Posterior cingulate gyrus (tissue), 11 donors: ENCODE measurements at places on chromosomes 11 and 22.
A peak's percentile ranks its signal among the peaks of the same experiment; 100 is the strongest.

GRCh38 chr11:11579012-11579988 lies 42.5 kb downstream of the GALNT18 start:
- peak; percentile 86 for DNase-seq

- DNase-seq = no peak
These were observed 112.9 kb upstream of the DDI1 start for GRCh38 chr11:103923451-103923931.

DNA sequence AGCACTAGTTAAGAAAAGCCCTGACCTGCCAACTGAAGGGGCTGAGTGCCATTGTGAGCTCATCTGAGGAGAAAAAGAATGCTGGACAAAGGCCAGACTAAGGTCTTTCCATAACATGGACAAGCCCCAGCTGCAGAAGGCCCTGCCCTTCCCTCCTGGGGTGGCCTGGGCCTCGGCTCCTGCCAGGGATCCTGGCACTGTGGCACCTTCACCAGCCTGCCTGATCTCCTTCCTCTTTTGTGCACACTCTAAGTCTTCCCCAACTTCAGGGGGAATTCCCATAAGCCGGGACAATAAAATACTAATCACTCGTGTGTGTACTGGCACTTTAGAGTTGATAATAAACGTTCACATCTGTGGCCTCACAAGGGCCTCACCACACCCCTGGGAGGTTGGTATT lies 9.9 kb downstream of the TMPRSS13 start:
- DNase-seq = no peak

DNA sequence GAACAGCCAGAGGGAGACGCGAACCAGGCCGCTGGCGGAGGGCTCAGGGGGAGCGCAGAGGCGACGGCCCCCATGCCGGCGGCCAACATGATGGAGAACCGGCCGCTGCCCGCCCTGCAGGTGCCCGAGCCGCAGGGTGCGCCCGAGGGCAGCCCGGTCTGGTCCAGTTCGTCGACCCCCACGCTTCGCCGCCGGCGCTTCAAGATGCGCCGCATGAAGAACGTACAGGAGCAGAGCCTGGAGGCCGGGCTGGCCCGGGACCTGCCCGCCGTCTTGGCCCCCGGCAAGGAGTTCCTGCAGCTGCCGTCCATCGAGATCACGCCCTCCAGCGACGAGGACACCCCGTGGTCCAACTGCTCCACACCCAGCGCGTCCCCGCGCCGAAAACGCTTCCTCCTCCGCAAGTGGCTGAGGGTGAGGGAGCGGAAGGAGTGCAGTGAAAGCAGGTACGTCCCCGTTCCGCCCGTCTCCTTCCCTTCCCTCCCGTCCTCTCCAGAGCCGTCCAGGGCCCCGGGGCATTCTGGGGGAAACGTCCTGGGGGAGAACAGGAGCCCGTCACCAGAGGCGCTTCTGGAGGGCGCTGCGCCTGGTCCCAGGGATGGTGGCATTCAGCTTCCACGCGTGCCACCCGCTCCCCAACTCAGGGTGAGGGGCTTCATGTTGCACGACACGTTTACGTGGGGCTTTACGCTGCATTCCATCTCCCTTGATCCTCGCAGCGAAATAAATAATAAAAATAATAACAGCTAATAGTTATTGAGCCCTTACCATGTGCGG lies 840 bp downstream of the GRAMD1B start:
- peak; percentile 90 for DNase-seq

- DNase-seq = no peak
These were observed 696.3 kb downstream of the DLG2 start for GRCh38 chr11:84930863-84931262.

DNA sequence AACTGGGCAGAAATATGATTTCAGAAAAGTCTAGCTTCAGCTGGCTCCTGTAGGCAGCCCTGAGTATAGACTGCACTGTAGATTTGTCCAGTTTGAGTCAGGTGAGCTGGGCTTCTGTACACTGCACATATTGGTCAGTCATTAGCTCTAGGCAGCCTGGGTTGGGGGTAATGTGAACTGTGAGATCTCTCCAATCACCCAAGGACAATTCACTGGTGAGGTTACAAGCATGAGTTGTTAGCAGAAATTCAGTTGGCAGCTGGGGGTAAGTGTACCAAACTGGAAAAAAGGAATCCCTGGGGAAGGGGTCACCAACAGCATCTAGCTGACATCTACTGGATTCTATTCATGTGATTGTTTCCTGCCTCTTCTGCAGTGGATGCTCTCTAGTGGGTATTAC lies 39.7 kb downstream of the MRGPRX2 start:
- DNase-seq = no peak

DNA sequence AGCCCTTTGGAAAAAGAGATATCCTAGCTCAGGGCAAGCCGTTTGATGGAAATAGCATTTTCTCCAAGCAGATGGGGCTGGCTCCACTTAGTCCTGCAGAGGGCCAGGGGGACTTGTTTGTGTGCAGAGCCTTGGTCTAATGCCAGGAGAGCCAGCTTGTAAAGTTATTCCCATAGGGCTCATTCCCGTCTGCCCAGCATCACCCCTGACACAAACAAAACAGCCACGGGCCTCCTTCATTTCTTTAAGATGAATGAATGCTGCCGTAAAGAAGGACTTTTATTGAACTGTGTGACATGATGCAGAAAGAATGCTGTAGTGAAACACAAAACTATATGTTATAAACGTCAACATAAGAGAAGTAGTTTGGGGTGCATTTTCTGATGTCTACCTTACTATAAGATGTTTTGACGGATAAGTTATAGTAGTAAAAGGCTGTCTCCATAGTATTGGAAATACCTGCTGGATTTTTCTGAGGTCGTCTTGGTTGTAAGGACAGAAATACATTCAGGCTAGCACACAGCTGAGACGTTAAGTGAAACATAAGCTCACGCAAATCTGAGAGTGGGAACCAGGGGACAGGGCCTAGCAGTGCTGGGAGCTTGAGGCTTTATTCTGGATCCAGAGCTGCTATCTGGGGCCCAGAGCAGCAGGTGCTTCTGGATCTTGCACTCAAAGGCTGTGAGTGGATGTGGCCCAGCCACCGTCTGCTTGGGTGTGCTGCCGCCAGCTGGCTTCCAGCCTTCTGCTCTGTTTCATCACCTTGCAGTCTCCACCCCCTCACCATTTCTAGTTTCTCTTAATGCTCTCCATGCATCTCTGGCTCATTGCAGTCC lies 53.3 kb downstream of the NCAM1 start:
- peak; percentile 95 for DNase-seq

- DNase-seq = peak; percentile 66
These were observed 17.6 kb downstream of the PRDM11 start for GRCh38 chr11:45163956-45164575.

DNA sequence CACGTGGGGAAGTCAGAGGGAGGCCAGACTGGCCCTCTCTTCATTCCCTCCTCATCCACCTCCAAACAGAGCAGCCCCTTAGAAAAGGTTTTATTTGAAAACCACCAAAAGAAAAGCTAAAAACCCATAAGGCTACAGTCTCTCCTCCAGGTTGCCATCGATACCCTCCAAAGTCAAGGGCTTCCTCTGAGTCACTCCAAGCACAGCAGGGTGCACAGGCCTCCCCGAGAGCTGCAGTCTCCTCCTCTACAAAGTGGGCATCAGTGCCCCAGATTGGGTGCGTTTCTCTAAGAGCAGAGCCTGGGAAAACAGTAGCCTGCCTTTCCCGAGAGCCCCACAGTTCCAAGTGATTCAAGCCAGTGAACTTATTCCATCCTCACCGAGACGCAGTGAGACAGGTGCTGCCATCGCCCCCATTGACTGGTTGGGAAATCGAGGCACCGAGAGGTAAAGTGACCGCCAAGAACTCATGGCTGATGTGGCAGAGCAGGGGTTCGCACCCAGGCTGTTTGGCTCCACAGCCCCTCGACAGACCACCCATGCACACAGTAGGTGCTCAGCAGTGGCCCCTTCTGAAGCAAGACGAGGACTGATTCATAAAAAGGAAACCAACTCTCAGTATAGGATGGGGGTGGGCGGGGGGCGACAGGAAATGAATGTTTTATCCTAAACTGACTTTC lies 91.7 kb upstream of the SHISAL1 start:
- peak; percentile 76 for DNase-seq

- DNase-seq = no peak
These were observed 4.1 kb downstream of the NPTXR start for GRCh38 chr22:38839686-38840085.

- no peak for DNase-seq
These were observed 2.3 kb upstream of the TIRAP start for GRCh38 chr11:126280595-126280994.

- peak; percentile 5 for DNase-seq
These were observed 29.7 kb downstream of the GNB1L start for GRCh38 chr22:19824926-19825339.

DNA sequence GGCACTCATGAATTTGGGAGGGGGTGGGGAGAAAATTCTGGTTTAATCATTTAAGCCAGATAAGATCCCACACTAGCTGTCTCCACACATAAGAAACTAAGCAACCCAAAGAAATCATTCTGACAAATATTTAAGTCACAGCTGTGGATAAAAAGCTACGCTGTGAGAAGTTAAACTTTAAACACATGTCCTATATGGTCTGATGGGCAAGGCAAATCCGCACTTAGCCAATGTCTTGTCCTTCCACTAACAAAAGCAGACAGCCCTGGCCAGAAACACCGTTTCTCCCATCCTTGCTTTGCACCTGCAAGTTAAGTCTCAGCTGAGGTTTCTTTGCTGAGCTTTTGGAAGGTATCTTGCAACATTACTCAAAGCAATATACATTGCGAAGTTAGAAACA lies 68.0 kb downstream of the ETS1 start:
- DNase-seq = no peak

DNA sequence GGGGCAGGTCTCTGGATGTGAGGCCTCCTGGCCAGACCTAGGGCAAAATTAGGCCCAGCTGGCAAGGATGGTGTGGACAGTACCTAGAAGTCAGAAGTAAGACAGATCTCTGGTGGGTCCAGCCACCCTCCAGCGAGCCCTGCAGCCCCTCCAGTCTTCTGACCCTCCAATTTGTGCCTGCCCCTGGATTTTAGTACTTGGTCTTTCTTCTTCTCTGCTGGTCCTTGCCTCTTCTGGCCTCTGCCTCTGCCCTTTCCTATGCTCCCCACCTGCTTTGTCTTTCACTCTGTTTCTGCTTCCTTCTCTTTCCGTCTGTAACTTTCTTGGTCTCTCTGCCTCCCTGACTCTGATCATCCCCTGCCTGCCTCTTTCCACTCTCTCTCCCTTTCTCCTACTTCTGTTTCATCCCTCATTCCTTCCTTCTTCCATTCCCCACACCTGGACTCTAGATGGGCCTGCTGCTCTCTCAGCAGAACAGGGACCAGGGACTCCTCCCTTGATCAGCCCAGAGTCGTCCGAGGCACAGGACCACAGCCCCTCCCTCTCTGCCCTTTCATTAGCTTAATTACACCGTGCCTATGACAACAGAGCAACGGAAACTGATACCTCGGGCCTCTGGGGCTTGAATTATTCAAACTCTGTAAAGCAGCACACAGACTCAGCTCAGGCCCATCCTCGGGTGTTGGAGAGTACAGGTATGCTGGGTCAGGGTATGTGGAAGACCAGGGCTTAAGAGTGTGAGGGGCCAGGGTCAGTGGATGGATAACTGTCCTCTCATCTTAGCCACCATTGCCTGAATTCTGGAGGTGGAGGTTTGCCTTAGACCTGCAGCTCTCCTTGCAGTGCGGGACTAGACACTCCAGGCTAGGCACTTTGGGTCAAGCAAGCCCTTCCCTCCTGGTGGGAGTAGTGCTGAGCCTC lies at the start of gene CHRNA10:
TSS of gene CHRNA10 (minus strand) at position 51 of the 921 bp plus-strand sequence. CDS start 72 bp downstream, outside the sequence.
- DNase-seq = no peak

- DNase-seq = peak; percentile 18
These were observed 121.9 kb upstream of the MTMR2 start for GRCh38 chr11:96045622-96046456.

DNA sequence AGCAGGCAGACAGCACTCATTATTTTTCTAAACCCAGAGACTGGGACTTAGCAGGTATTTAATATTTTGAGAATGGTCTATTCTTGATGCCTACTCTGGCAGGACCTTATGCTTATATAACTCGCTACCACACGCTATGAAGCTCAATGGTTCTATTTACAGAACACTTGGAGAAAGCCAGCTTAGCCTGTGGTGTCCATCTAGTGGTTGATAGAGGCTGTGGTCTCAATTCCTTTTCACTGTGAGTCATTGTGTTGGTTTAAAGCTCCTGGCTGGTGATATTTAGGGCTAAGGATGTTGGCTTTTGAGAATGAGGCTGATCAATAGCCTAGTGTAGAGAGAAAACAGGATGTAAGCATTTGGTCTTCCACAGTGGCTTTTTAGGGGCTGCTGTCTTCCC lies 206.4 kb downstream of the DBX1 start:
- DNase-seq = no peak

- no peak for DNase-seq
These were observed 1329.3 kb downstream of the TBC1D22A start for GRCh38 chr22:48091656-48092223.

GRCh38 chr11:62715150-62716130 lies 8.0 kb downstream of the GNG3 start:
- no peak for DNase-seq

GRCh38 chr22:48478529-48479265 lies 1349.0 kb downstream of the BRD1 start:
- DNase-seq = no peak

- no peak for DNase-seq
These were observed 6.7 kb downstream of the RNF141 start for GRCh38 chr11:10534316-10534715.

- DNase-seq = no peak
These were observed 7.0 kb upstream of the CASP12 start for GRCh38 chr11:104905271-104905670.

DNA sequence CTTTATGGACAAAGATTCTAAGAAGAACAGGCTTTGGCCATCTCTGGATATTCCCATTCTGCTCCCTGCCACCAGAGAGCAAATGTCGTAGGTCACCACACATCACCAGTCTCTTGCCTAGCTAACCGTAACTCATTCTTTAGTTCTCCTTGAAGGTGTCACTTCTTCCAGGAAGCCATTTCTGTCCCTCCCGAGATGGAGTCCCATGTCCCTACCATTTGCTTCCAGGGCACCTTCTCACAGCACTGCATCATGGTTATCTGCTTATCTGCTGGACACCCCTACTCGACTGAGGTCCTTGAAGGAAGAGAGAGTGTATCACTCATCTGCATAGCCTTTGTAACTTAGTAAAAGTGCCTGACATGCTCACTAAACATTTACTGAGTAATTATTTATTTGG lies 47.6 kb downstream of the FAM83F start:
- no peak for DNase-seq

DNA sequence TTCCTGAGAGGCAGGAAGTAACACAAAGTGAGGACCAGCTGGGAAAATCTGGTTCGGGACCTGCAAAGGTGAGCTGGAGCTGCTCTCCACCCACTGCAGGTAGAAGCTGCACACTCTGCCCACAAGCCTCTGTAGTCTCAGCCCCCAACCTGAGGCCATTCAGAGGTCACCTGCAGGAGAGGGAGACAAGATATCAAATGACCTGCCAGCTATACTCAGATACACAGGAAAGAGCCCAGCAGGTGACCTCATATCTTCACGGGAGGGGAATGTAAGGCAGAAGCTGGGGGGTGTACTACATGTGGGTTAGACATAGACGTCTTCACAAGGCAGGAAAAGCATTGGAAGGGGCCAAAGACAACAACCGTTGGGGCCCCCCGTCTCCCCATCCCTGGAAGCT lies 86.1 kb downstream of the APIP start:
- no peak for DNase-seq

- DNase-seq = no peak
These were observed 13.6 kb upstream of the TMEM216 start for GRCh38 chr11:61378713-61379313.

- no peak for DNase-seq
These were observed 13.4 kb downstream of the SYT7 start for GRCh38 chr11:61567286-61568061.
